ENCODE measurements at places on chromosomes 16 and 17.

DNA sequence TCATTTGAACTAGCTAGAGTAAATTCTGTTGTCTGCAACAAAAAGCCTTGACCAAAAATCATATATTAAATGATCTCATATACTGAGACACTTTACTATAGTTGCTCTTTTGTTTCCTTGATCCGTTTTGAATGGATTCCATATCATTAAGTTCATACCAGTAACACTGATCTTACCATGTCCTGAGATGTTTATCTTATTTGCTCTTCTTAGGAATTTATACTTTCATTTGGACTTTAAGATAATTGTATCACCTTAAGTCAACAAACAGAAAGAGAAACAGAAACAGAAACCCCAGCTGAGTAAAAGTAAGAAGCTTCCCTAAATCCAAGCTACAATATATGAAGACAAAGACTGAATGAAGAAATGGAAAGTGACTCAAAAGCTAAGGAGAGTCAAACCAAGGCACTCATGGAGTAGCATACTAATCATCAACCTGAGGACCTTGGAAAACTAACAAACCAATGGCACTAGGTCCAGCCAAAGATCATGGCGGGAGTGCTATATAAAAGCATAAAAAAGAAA lies 106.5 kb upstream of the COX10 start:
- DNase-seq, result no peak

DNA sequence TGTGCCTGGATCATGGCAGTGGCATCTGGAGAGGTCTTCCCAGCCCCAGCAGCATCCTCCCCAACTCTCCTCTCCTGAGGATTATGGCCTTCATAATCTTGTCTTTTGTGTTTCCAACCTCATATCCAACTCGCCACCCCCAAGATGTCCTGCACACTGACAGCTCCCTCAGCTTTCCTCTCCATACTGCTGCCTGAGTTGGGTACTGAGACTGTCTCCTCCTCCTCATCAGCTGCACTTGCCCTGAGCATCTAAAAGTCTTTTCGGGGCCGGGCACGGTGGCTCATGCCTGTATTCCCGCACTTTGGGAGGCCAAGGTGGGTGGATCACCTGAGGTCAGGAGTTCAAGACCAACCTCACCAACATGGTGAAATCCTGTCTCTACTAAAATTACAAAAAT lies 2.0 kb downstream of the CD300LB start:
- no peak for DNase-seq

DNA sequence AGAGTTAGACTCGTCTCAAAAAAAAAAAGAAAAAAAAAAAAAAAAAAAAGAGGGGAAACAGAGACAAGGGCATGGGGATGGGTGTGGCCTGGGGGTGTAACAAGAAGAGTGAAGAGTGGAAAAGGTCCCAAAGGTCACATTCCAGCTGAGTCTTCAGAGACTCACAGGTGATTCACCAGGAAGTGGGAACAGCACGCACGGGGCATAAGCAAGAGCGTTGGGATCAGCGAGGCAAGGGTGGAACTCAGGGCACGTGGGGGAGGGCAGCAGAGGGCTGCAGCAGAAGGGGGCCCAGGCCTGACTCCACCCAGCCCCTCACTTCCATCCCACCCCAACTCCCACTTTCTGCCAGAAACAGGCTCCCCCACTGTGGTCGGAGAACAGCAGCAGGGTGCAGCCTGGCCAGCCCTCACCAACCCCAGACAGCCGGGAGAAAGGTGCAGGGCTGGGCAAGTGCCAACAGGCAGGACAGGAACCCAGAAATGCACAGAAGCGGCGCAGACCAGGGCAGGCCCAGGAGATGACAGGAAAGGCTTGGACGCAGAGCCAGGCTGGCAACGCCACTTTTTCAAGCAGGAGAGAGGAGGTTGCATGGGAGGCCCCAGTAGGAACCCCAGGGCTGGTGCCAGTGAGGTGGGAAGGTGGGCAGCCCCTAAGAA lies 3.3 kb downstream of the MEAK7 start:
- DNase-seq, result no peak

- no peak for DNase-seq
Observed at GRCh38 chr17:31286587-31286986, 10.5 kb downstream of the OMG start.

DNA sequence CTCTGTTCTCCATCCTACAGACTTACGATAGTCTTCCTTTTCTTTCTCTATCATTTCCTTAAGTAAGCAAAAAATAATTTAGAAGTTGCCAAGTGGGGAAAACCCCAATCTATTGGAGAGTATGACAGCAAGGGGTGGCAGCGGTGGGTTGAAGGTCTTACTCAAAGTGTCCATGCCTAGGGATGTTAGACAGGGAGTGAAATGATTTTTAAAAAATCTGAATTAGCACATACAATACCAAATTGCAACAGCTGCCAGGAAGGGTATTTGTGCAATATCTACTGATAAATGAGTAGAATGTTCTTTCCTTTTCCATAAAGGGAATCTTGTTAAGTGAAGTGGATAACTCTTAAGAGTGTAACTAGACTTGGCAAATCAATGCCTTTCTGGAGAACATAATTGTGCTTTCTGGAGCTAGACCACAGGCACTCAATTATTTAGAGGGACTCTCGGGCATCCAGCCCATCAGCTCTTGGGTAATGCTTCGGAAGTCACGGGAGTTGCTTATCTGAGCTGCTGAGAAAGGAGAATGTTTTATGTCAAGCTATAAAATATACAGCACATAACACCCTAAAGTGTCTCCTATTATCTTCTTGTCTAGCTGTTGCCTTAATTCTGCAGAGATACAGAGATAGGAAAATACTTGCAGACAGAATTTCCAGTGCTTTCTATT lies 151.5 kb downstream of the KCNJ2 start:
- no peak for DNase-seq

DNA sequence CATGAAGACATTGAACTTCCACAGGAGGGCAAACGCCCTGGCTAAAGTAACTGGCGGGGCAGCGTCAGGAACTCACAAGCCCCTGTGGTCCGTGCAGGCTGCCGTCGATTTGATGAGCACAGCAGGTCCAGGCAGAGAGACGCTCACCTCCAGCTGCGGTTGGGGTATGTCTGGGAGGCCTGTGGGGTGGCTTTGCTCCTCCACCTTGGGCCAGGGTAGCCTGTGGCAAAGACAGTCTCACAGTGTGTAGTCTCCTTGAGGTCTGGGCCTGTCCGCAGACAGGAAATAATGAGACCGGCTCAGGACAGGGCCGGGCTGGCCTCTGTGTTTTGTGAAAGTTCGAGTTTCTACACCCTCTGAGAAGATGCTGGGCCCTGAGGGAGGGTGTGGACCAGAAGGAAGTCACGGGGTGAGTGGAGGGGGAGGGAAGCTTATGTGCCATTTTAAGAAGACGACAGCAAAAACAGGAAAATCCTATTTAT lies 103.3 kb downstream of the METRNL start:
- no peak for DNase-seq

GRCh38 chr16:80277182-80277581 lies 263.6 kb upstream of the DYNLRB2 start:
- no peak for DNase-seq

DNA sequence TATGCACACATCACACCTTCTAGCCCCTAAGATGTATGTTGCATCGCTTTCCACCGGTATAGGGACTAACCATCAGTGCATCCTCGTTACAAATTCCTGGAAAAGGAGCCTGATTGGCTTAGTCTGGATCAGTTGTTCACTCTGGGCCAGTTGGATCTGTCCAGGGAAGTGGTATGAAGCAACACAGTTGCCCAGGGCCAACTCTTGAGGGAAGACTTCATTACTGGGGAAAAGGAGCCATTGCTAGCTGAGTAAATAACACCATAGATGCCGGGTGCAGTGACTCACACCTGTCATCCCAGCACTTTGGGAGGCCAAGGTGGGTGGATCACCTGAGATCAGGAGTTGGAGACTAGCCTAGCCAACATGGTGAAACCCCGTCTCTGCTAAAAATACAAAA lies 275.2 kb upstream of the RBFOX1 start:
- no peak for DNase-seq

DNA sequence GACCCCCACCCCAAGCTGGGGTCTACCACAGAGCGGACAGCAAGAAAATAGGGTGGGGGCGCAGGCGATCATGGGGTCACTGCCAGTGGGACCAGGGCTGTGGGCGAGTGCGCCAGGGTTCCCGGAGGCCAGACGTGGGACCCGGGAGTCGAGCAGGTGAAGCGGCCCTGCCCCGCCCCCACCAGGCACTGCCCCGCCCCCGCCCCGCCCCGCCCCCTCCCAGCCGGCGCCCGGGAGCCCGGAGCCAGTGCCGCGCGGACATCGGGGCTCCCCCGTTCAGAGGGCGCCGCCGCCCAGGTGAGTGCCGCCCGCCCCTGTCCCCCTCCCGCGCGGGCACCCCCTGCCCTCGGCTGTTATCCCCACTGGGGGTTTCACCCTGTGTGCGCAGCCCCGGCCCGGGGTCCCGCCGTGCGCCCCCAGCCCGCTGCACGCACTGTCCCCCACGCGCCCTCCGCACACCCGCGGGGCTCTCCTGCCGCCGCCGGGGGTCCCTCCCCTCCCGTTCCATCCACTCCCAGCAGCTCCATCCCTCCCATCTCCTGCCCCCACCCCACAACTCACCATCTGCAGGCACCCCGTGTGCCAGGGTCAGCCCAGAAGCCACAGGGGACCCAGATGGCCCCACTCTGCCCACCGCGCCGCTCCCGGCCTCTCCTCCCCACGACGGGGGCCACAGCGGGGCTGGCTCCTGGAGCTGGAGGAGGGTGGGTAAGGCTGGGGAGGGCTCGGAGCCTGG lies at the start of gene SSTR5:
Gene SSTR5, plus strand, starts transcription at position 222 of the 736 bp plus-strand sequence. CDS start 6,122 bp downstream, outside the sequence.
- DNase-seq, result no peak

- no peak for DNase-seq
Observed at GRCh38 chr17:9266031-9266680, 244.8 kb downstream of the NTN1 start.

DNA sequence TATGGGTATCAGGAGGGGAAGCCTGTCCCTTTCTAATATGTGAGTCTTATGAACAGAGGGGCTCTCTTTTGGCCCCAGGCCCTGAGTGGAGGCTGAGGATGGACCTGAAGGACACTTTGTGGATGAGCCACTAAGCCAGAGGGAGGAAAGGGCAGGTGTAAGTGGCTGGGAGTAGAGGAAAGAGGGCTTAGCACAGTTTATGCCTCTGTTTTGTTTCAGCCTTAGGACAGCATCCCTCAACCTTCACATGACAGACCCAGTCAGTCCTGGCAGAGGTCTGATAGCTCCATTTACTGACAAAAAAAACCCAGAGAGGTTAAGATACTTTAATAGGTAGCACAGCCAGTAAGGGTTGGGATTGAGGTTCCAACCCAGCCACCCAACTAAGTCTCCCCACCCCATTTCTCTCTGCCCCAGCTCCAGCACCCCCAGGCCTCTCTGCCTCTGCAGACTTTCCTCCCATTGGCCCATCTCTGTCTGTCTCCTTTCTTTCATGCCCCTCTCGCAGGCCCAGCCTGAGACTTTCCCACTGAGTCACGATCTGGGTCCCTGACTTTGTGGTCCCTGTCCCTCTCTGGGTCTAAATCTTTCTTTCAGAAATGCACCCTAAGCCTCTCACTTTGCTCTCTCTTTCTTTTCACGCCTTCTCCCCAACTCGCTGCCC lies 4.7 kb upstream of the TBX21 start:
- DNase-seq, result no peak

DNA sequence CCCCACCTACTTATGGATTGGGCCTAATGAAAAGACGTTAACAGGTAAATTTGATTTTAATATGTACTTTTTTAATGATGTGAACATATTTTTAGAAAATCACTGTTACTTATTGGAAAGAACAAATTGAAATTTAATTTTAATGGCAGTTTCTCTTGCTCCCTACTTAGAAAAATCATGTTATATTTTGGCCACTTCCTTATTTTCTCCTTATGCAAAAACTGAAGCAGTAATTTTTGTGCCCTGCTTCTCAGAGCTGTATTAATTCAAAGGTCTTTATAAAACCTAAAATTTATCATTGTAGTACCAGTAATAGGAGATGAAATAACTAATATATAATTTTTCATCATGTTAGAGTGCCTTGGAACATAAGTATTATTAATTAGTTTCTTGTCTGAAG lies 2.8 kb downstream of the ZPBP2 start:
- DNase-seq, result no peak

DNA sequence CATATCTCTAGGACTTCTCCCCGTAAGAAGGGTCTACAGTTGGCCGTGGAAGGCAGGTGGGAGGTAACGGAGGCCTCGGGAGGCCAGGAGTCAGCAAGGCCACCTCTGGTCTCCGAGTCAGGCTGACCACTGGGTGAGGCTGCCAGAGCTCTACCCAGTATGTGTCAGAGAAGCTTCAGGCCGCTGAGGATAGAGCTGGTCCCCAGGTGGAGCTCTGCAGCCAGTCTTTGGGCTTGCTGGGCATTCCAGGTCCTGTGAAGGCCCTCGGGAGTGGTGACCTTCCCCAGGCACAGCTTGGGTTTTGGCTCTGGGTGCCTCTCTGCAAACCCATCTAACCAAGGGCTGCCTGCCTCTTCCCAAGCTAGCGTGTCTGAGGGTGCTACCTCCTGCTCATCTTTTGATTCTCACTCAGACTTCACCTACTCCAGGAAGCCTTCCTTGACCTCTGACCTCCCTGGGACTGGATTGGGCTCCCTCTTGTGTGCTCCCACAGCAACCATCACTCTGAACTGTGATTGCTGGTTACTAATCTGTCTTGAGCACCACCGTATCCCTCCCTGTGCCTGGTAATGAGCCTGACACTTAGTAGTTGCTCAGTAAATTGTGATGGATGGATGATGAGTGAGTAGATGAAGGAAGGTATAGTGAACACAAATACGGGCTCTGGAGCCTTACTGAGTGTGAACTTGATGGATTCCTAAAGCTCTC lies 22.3 kb downstream of the RHBDL3 start:
- DNase-seq, result no peak
